Gastroesophageal sphincter (tissue), 4 donors: ENCODE measurements at places on chromosomes 3 and 15.

DNA sequence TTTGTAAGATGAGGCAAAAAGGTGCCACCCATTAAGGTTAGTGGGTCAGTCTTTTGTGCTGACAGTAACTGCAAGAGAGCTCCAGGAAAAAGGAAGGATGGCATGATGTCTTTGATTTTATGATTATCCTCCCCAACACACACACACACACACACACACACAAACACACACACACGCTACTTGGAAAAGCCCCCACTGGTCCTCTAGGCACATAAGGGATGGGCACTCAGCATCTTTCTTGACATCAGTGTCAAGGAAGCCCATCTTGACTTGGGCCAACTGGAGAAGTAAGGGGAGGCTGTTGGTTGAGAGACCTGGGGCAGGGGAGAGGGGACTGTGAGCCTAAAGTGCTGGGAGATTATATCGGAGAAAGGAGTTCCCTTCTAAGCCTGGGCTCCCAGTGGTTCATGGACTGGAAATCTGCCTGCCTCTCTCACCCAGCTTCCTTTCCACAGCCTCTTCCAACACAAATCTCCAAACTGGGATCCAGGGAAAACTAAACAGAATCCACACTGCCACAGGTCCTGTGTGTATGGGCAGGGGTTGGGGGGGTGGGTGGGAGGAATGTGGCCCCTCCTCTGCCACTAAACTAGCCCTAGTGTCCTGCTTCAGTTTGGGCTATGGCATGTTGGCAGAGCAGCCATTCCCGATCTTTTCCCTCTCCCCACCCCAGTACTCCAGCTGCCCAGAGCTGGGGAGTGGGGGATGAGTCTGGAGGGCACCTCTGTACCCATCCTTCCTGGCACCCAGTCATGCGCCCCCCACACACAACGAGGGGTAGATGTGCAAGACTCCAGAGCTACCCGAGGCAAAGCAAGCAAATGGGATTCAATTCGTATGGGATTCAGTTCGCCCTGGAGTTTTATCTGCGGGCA is 1.6 kb downstream of the AMOTL2 start:
- ATAC-seq: no peak

- no peak for ATAC-seq
These were observed 25.0 kb downstream of the SEC61A1 start for GRCh38 chr3:128077202-128077624.

DNA sequence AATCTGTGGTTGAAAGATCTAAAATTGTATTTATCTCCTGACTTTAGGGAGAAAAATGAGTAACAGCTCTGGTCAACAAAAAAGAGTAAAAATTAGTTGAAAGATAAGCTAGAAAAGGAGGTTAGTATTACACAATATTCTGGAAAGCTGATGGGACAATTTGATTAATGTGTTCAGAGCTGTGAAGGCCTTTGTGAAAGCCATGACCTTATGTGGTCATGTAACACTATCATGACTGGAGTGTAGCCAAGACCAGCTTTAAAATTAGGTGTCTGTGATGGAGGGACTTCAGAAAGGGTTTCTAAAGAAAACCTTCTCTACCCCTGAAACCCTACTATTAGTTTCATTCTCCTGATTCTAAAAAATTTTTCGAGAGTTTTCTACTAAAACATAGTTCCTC is 127.2 kb downstream of the NFKBIZ start:
- peak; percentile 65 for ATAC-seq

GRCh38 chr15:54131410-54131809 is 153.2 kb downstream of the UNC13C start:
- no peak for ATAC-seq

- no peak for ATAC-seq
These were observed 254.3 kb downstream of the RYR3 start for GRCh38 chr15:33565094-33565493.

DNA sequence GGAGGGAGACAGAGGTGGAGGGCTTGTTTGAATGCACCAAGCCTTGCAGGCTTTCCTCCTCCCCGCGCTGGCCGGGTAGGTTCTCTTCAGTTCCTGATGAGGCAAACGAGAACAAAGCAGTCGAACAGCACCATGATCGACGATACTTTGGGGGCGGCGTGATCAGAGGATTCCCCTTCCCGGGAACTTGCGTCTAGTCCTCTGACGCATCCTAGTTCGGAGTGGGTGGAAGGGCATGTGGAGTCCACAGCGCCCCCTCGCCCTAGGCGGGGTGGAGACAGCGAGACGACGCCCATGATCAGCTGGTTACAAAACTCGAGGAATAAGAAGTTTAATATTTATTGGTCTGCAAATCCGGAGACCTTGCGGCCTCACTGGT is 452 bp upstream of the SV2B start:
- peak; percentile 53 for ATAC-seq

DNA sequence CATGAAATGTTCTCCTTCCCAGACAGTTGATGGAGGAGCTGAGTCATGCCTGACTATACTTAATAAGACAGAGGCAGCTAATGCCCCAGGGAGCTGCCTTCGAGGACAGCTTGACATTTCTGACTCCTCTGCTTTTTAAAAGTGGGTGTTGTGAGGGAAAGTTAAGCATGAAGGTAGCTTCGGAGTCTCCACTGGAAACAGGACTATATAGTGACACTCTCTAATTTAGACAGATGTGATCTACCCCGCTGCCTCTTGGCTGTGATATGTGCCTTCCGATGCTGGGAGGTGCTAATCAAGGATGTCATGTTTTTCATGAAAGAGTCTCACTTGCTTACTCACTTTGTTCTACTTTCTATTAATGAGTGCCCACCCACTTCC is 72.7 kb downstream of the IL1RAP start:
- no peak for ATAC-seq

DNA sequence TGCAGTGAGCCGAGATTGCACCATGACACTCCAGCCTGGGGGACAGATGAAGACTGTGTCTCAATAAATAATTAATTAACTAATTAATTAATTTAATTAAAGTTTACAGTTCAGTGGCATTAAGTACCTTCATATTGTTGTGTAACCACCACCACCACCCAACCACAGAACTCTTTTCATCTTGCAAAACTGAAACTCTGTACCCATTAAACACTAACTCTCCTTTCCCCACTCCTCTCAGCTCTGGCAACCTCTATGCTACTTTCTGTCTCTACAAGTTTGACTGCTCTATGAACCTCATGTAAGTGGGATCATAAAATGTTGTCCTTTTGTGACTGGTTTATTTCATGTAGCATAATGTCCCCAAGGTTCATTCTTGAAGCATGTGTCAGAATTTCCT is 259.3 kb upstream of the MDFIC2 start:
- no peak for ATAC-seq

- ATAC-seq: no peak
These were observed 38.5 kb upstream of the MRPL3 start for GRCh38 chr3:131541288-131541687.

GRCh38 chr3:2920103-2920502 is 190.1 kb downstream of the IL5RA start:
- no peak for ATAC-seq

DNA sequence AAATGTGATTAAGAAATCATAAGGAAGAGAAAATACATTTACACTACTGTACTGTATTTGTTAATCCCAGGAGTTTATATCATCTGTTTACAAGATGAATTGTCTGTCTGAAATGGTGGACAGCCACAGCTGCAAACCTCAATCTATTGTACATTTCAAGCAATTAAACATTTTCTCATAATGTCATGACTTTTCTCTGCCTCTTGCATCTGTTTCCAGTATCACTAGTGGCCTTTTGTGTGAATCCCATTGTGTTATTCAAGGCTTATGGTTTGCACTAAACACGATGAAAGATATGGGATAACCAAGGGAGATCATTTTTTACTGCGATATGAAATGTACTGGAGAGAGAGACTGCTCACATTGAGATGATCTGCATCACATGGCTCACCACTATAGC is 200.2 kb upstream of the LRRN1 start:
- ATAC-seq: no peak

DNA sequence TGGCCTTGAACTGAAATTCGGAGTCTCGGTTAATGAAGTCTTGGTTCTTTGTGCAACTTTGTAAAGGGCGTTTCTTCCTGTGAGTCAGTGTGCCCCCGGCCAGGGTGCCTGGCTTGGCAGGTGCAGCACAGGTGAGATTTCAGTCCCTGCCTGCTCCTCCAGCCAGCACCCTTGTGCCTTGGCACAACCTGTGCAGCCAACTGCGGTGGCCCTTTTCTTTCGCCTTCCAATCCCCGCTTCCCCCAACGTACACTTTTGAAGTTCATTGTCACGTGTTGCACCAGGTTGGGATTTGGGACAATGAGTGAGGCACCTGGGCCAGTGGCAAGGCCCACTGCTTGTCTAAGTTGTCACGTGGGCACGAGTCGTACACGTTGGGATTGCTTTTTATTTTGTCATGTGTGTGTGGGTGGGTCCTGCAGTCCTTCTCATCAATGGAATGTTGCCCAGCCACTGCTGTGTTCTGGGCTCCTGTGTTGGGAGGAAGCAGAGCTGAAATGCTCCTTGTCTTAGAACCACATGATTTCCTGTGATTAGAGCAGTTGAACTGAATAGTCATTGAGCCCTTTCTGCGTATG is 242.9 kb upstream of the BHLHE40 start:
- peak; percentile 49 for ATAC-seq

DNA sequence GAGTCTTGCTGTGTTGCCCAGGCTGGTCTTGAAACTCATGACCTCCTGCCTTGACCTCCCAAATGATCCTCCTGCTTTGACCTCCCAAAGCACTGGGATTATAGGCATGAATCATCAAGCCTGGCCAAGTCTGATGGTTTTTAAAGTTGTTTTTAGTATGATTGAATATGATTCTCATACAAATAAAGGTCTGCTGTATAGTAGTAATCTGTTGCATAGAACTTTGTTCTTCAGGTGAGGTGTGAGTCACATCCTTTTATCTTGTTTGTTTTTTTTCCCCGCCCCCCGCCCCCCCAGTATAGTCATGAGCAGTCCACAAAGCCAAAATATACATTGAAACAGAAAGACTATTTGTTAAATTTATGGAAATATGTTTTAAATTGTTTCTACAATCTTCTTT is 39.0 kb downstream of the UBE2E2 start:
- ATAC-seq: no peak

DNA sequence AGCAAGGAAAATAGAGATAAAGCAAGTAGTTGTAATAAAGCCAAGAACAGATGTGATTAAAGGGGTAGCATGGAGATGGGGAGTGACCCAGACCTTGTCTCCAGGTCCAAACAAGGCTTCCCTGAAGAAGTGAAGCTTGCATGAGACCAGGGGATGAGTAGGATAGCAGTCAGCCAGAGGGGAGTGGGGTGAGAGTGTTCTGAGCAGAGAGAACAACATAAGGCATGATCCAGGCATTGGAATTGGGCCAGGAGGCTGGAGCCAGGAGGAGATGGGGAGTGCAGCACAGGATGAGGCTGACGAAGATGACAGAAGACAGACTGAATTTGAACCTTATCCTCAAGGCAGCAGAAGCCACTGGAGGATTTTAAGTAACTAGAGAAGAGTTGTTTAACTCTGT is 7.2 kb downstream of the TMOD2 start:
- peak; percentile 51 for ATAC-seq

- ATAC-seq: no peak
These were observed 4.7 kb downstream of the MESP1 start for GRCh38 chr15:89746386-89746780.

GRCh38 chr3:110149763-110150162 is 812.4 kb upstream of the DPPA4 start:
- no peak for ATAC-seq

GRCh38 chr3:21508246-21508645 is 242.8 kb downstream of the ZNF385D start:
- ATAC-seq: no peak

- ATAC-seq: peak; percentile 16
These were observed 41.0 kb downstream of the FLNB start for GRCh38 chr3:58049143-58049785.

DNA sequence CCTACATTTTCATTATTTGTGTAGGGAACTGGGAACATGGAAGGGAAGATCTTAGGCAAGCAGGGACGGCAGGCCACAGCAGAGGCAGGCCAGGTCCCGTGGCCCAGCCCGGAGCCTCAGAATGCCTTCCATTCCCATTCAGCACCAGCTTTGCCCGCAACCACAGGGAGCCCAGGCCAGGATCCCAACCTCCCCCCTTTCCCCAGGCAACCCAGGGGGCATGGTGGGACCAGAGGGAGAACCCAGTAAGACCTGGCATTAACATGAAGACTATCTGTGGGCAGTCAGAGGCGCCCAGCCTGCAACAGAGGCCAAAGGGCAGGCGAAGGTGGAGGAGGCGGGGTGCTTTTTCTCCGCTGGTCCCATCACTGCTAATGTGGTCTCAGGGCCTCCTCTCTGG is 135.6 kb downstream of the TPRA1 start:
- ATAC-seq: no peak

DNA sequence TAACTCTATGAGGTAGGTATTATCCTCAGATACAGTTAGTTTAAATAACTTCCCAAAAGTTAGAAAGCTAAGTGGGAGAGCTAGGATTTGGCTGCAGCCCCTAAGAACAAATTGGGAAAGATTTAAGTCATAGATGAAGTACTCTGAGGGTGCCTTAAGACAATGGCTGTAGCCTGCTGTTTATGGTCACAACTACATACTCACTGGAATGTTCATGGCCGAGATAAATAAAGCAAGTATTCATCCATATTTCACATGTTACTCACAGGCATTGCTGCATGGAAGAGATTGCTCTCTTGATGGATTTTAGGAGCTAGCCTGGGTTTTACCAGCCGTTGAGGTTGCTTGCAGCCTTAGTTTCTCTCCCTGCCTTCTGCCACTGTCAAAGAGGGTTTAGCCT is 145.0 kb downstream of the CMSS1 start:
- no peak for ATAC-seq

- no peak for ATAC-seq
These were observed 222.0 kb upstream of the UBE2E2 start for GRCh38 chr3:22981166-22981565.

- ATAC-seq: no peak
These were observed 43.3 kb downstream of the CNTN3 start for GRCh38 chr3:74571118-74571517.

GRCh38 chr3:50251220-50251619 is 15.2 kb downstream of the GNAI2 start:
- no peak for ATAC-seq

- no peak for ATAC-seq
These were observed 301.2 kb upstream of the ARHGEF26 start for GRCh38 chr3:153820035-153820434.

DNA sequence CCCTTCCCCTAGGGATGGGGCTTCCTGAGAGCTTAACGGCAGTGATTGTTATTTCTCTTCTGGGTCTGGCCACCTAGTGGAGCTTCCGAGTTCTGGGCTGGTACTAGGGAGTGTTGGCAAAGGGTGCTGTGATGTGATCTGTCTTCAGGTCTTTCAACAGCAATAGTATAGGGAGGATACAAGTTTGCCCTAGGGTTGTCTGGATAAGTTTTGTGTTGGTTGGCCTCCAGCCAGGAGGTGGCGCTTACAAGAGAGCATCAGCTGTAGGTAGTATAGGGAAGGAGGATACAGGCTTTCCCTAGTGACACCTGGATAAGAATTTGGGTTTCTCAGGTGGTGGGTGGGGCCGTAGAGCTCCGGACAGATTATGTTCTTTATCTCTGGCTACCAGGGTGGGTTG is 19.2 kb upstream of the CPOX start:
- ATAC-seq: no peak

GRCh38 chr3:69210068-69210730 is 87.8 kb upstream of the LMOD3 start:
- no peak for ATAC-seq

- ATAC-seq: no peak
These were observed 1438.2 kb downstream of the ZPLD1 start for GRCh38 chr3:103873021-103873420.

GRCh38 chr3:197926418-197926817 is 23.6 kb upstream of the RPL35A start:
- ATAC-seq: no peak

- no peak for ATAC-seq
These were observed 8.5 kb upstream of the ONECUT1 start for GRCh38 chr15:52798529-52799101.

GRCh38 chr15:86054338-86054737 is 25.3 kb upstream of the AGBL1 start:
- no peak for ATAC-seq
